IPS DF 6.9 (cell line): ENCODE measurements at places on chromosomes 1 and 21.
A peak's percentile ranks its signal among the peaks of the same experiment; 100 is the strongest.

GRCh38 chr1:170321113-170321512 lies 175.4 kb downstream of the NTMT2 start:
- H3K4me1 ChIP-seq, result no peaks in the 10 kb centered on the region
- H3K36me3 ChIP-seq, result no peaks in the 10 kb centered on the region
- no peak for DNase-seq
- no peak overlapping the region for H3K27ac ChIP-seq
- H3K27me3 ChIP-seq, result no peaks in the 10 kb centered on the region
- H3K4me3 ChIP-seq, result no peak overlapping the region

DNA sequence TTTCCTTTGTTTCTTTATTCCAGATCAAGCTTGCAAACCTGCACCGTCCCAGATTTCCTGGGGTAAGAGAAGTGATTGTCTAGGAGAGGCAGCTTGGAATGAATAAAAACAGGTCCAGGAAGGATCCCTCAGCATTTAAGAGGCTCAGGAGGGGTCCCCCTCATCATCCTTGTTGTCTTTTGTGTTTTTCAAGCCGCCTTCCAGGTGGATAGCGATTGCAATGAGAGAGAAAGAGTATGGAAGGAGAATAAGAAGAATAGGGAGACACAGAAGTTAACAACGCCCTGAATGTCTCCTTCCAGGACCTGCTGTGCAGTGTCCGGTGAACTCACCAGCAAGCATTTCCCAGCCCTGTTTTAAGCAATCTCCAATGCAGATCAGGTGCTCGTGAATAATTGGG lies 8.5 kb downstream of the ERG start:
- H3K36me3 ChIP-seq, result no peaks in the 10 kb centered on the region
- no peak overlapping the region for H3K4me3 ChIP-seq
- no peak for DNase-seq
- no peaks in the 10 kb centered on the region for H3K27me3 ChIP-seq

- H3K4me3 ChIP-seq, result no peak overlapping the region
- H3K27me3 ChIP-seq, result no peaks in the 10 kb centered on the region
- peaks cover 7% of the 10 kb centered on the region; the same call in 1 of the 2 replicates for H3K36me3 ChIP-seq
- DNase-seq, result no peak
Observed at GRCh38 chr1:246907472-246907871, 24.3 kb downstream of the AHCTF1 start.

- no peak overlapping the region for H3K4me3 ChIP-seq
- no peaks in the 10 kb centered on the region for H3K27me3 ChIP-seq
- H3K36me3 ChIP-seq, result no peaks in the 10 kb centered on the region
- no peak for DNase-seq
Observed at GRCh38 chr1:182350839-182351238, 40.8 kb downstream of the GLUL start.

- no peak overlapping the region for H3K27ac ChIP-seq
- no peaks in the 10 kb centered on the region for H3K27me3 ChIP-seq
- no peaks in the 10 kb centered on the region for H3K36me3 ChIP-seq
- peaks cover 4% of the 10 kb centered on the region for H3K4me1 ChIP-seq
Observed at GRCh38 chr21:36791695-36792470, 93.0 kb downstream of the SIM2 start.

DNA sequence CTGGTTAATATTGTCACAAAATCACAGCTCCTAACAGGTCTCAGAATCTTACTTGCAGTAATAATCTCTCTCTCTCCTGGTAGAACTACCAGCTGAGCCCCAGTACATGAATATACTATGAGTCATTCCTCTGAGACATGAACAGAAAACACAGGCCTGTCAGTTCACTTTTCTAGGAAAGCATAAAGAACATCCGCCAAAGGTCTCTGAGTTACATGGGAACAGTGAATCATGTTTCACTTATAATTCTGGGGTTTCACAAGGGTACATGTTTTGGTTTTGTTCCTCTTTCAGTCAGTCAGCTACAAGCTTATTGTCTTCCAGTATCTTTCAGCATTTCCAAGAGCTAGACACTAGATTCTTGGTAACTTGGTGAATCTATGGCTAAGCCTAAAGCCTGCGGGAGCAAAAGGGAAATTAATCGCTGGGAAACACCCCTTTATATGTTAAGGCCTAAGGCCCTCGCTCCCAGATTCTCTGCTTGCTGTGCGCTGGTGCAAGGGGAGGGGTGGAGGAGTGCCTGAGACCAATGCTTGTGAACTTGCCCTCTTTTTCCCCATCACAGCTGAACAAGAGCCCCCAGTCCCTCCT lies 31.7 kb downstream of the IFNGR2 start:
- H3K4me3 ChIP-seq, result no peak overlapping the region
- peaks cover 16% of the 10 kb centered on the region for H3K36me3 ChIP-seq
- no peak overlapping the region for H3K27ac ChIP-seq
- H3K27me3 ChIP-seq, result no peaks in the 10 kb centered on the region
- no peaks in the 10 kb centered on the region for H3K4me1 ChIP-seq

DNA sequence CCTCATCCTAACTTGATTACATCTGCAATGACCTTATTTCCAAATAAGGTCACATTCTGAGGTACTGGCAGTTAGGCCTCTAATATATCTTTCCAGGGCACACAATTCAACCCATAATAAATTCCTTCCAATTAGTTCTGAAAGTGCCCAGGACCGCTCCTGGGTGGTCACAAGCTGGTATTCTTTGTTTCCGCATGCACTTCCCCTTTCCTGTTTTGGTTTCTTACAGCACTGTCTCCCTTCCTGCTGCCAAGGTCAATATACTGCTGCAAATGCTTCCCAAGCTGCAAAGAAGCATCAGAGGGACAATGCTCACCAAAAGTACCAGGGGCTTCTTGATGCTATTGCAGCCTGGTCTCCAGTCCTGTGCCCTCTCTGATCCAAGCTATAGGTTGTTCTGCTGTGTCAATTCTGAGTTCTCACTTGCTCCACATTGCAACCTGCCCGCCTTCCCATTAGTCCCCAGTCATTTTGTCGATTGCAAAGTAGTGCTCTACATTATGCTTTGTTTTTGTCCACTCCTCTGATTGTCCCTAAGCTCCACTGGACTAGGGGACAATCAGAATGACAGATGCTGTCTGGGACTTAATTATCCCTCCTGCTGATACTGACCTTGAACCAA lies 13.9 kb upstream of the XPR1 start:
- no peaks in the 10 kb centered on the region for H3K27me3 ChIP-seq
- H3K4me3 ChIP-seq, result no peak overlapping the region
- no peak for DNase-seq

DNA sequence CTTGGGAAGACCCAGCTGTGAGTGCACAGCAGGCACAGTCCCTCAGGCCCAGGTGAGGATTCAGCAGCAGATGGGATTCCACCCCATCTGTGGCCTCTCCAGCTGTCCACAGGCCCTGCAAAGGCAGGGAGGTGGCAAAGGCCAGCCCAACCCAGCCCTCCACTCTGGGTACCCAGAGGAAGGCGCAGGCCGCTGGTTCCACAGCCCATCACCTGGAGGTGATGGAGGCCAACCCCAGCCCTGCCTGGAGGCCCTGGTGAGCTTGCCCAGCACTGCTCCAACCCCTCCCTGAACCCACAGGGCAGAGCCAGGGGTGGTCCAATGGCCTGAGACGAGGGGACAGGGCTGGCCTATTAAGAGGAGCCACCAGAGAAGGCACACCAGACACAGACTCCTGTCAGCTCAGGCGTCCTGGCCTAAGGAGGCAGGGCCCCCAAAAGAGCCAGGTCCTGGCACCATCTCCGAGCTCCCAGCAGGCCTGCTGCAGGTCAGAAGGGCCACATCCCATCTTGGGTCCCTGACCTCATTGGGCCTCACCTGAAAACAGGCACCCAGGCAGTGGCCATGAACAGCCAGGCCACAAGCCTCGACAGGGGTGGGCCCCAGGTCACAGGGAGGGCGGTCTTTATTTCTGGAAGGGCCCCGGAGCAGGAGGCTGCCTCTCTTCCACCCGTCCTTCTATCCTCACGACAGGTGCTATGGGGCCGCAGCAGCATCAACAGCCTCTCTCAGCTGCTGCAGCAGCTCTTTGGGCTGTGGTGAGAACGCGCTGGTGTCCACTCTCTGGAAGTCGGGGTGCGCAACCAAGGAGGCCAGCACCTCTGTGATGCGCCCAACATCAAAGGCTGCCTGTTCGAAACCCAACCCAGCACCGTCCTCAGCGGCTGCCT lies 3.2 kb downstream of the JMJD4 start:
- no peaks in the 10 kb centered on the region for H3K27me3 ChIP-seq
- peaks cover 16% of the 10 kb centered on the region for H3K4me1 ChIP-seq
- H3K36me3 ChIP-seq, result peaks cover 19% of the 10 kb centered on the region
- no peak overlapping the region for H3K4me3 ChIP-seq
- no peak overlapping the region for H3K27ac ChIP-seq
- DNase-seq, result no peak

GRCh38 chr1:174726167-174726879 lies 273.4 kb upstream of the CACYBP start:
- no peak overlapping the region for H3K4me3 ChIP-seq
- no peak overlapping the region for H3K27ac ChIP-seq
- H3K4me1 ChIP-seq, result no peaks in the 10 kb centered on the region

- no peak for DNase-seq
- no peaks in the 10 kb centered on the region for H3K27me3 ChIP-seq
- no peak overlapping the region for H3K27ac ChIP-seq
- 0 out of 2 replicates have a peak, but pooled peaks cover 3% of the 10 kb centered on the region for H3K4me1 ChIP-seq
Observed at GRCh38 chr1:232016616-232017015, 390.0 kb downstream of the DISC1 start.

GRCh38 chr21:26909972-26910371 lies 56.9 kb downstream of the ADAMTS5 start:
- no peak overlapping the region for H3K4me3 ChIP-seq
- DNase-seq, result peak; percentile 63
- no peaks in the 10 kb centered on the region for H3K4me1 ChIP-seq
- no peaks in the 10 kb centered on the region for H3K27me3 ChIP-seq

- no peaks in the 10 kb centered on the region for H3K36me3 ChIP-seq
- no peak overlapping the region for H3K4me3 ChIP-seq
- H3K27me3 ChIP-seq, result no peaks in the 10 kb centered on the region; the same call in 1 of the 2 replicates
- H3K4me1 ChIP-seq, result 0 out of 2 replicates have a peak, but pooled peaks cover 4% of the 10 kb centered on the region
Observed at GRCh38 chr1:236400061-236400603, 6.0 kb downstream of the EDARADD start.

- DNase-seq, result no peak
- H3K4me3 ChIP-seq, result no peak overlapping the region
- H3K27me3 ChIP-seq, result no peaks in the 10 kb centered on the region
- H3K36me3 ChIP-seq, result no peaks in the 10 kb centered on the region
- no peak overlapping the region for H3K27ac ChIP-seq
- H3K4me1 ChIP-seq, result no peaks in the 10 kb centered on the region
Observed at GRCh38 chr1:14156543-14156942, 441.9 kb upstream of the KAZN start.

- no peak overlapping the region for H3K4me3 ChIP-seq
- H3K4me1 ChIP-seq, result no peaks in the 10 kb centered on the region
- H3K27me3 ChIP-seq, result 0 out of 2 replicates have a peak, but pooled peaks cover 1% of the 10 kb centered on the region
- no peak overlapping the region for H3K27ac ChIP-seq
Observed at GRCh38 chr21:41086569-41086968, 81.4 kb upstream of the BACE2 start.

- no peak overlapping the region for H3K4me3 ChIP-seq
- no peak for DNase-seq
- no peak overlapping the region for H3K27ac ChIP-seq
- H3K4me1 ChIP-seq, result peaks cover 5% of the 10 kb centered on the region; the same call in 1 of the 2 replicates
- no peaks in the 10 kb centered on the region for H3K36me3 ChIP-seq
- no peaks in the 10 kb centered on the region for H3K27me3 ChIP-seq
Observed at GRCh38 chr1:192977089-192977706, 82.0 kb downstream of the UCHL5 start.

GRCh38 chr21:43287795-43288755 lies 119.3 kb downstream of the CRYAA start:
- no peak for DNase-seq
- H3K36me3 ChIP-seq, result no peaks in the 10 kb centered on the region
- no peak overlapping the region for H3K27ac ChIP-seq
- H3K27me3 ChIP-seq, result no peaks in the 10 kb centered on the region
- H3K4me1 ChIP-seq, result no peaks in the 10 kb centered on the region

- no peak overlapping the region for H3K27ac ChIP-seq
- H3K36me3 ChIP-seq, result peaks cover 46% of the 10 kb centered on the region
- no peak overlapping the region for H3K4me3 ChIP-seq
- H3K27me3 ChIP-seq, result no peaks in the 10 kb centered on the region
- no peak for DNase-seq
Observed at GRCh38 chr1:45512641-45513054, 9.0 kb downstream of the PRDX1 start.

DNA sequence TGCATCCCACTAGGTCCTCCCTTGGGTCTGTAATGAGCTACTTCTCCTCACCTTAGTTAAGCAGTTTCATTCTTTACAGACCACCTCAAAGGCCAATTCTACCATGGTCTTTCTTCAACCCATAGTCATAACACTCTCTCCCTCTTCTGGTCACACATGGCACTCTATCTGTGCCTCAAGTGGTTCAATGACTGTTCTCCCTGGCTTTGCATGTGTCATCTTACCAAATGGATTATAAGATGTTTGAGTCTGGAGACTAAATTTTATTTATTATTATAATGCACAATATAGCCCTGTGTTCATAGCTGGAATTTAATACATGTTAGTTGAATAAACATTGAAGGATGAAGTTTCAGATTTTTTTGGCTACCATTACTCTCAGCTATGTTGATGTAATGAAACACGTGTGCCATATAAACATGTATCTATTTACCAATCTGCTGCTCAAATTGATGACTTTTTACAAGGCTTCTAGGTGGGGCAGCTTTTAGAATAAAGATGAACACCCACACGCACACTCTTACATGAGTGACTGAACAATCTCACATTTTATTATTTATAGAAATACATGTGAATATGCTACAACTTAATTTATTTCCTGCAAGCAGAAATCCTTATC lies 102.1 kb downstream of the RUNX1 start:
- H3K4me1 ChIP-seq, result no peaks in the 10 kb centered on the region
- H3K27ac ChIP-seq, result no peak overlapping the region
- no peaks in the 10 kb centered on the region for H3K27me3 ChIP-seq
- no peak for DNase-seq
- H3K4me3 ChIP-seq, result no peak overlapping the region
